ENCODE measurements at places on chromosomes 13 and 19.

DNA sequence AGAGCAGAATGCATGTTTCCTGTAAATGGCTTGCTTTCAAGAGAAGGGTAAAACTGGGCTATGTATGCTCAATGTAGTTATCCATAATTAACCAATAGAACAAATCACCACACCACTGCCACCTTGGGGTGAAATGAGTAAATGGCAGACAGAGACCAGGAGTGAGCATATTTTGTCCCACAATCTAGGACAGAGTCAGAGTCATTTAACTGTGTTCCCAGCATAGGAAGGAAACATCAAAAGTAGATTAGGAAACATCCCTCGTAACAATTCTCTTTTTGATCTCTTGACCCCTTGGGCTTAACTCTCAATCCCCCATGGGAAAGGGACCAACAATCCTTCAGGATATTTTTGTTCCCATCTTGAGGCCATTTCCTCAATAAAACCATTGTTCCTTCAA is 224.8 kb downstream of the NHLRC3 start:
- DNase-seq, result peak; percentile 46

- peak; percentile 61 for DNase-seq
Observed at GRCh38 chr13:51614350-51614786, 30.1 kb downstream of the WDFY2 start.

GRCh38 chr13:54368387-54368786 is 1339.8 kb downstream of the OLFM4 start:
- DNase-seq, result no peak

GRCh38 chr13:85093808-85094207 is 705.4 kb downstream of the SLITRK6 start:
- no peak for DNase-seq

GRCh38 chr19:6047741-6048251 is 62.5 kb downstream of the RFX2 start:
- DNase-seq, result no peak

- DNase-seq, result no peak
Observed at GRCh38 chr13:33110386-33110712, 94.1 kb downstream of the KL start.

GRCh38 chr13:65638572-65639168 is 1591.5 kb downstream of the PCDH9 start:
- DNase-seq, result no peak

DNA sequence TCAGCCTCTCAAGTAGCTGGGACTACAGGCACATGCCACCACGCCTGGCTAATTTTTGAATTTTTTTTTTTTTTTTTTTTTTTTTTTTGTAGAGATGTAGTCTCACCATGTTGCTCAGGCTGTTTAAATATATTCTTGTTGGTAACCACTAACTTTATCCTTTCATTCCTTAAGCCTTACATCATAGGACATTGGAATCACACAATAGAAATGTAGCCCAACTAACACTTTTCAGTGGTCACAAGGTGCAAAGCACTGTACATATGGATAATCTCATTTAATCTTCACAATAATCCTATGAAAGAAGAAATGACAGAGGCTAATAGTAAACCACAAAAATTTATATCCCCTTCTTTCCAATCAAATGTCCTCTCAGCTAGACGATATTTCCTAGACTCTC is 417.8 kb upstream of the DACH1 start:
- DNase-seq, result no peak

DNA sequence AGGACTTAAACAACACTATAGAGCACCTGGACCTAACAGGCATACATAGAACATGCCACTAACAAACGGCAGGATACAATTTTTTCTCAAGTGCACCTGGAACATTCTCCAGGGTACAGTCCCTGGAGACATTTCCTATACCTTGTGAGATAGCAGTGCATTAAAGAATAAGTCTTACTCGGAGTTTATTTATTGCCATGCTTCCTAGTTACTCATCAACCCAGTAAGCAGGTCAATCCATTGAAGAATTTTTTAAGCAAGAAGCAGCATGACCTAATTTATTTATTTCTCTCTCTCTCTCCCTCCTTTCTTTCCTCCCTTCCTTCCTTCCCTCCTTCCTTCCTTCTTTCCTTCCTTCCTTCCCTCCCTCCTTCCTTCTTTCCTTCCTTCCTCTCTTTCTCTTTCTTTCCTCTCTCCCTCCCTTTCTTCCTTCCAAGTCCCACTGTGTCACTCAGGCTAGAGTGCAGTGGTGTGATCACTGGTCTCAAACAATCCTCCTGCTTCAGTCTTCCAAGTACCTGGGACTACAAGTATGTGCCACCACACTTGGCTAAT is 6.6 kb upstream of the TFDP1 start:
- no peak for DNase-seq

Measured in hippocampal formation (tissue), 2 donors.